ENCODE measurements at places on chromosomes 1 and 21.

DNA sequence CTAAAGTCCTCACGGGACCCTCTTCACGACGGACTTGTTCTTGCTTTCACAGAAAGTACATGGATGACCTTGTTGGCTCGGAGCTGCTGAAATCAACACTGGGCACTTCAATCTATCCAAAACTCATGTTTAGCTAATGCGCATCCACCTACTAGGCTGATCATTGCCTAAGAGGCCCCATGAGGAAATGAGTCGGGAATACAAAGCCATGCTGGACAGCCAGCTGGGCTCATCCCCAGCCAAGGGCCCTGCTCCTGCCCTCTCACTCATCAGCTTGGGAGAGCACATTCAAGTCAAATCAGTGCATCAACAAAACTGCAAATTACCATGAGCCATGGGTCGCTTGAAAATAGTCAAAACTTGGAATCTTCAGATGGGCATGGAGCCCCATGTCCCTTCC, 14.8 kb upstream of the HEYL start:
- DNase-seq: no peak

DNA sequence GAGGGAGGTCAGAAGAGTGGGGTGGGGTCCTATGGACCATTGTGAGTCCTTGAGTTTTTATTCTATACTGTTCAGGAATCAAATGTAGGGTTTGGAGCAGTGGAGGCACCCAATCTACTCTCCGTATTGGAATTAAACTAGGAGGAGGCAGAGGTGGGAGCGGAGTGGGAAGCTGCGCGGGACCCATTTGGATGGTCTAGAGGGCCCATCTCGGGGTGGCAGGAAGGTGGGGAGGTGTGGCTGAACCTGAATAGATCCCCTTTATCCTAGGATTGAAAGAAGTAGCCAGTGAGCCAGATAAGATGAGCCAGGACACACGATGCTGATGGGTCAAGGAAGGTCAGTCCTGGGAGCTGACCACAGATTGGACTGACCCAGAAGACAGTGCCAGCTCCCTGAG, 325.8 kb downstream of the AJAP1 start:
- no peak for DNase-seq

- DNase-seq: no peak
Measured at GRCh38 chr1:227900571-227901051, 47.1 kb downstream of the WNT9A start.

- DNase-seq: no peak
Measured at GRCh38 chr21:46540087-46540710, 64.7 kb downstream of the S100B start.

Measured in NCI-H748 treated with DMSO at 0.1 percent for 48 hours (cell line).